ENCODE measurements at places on chromosomes 6 and 20.
A peak's percentile ranks its signal among the peaks of the same experiment; 100 is the strongest.

DNA sequence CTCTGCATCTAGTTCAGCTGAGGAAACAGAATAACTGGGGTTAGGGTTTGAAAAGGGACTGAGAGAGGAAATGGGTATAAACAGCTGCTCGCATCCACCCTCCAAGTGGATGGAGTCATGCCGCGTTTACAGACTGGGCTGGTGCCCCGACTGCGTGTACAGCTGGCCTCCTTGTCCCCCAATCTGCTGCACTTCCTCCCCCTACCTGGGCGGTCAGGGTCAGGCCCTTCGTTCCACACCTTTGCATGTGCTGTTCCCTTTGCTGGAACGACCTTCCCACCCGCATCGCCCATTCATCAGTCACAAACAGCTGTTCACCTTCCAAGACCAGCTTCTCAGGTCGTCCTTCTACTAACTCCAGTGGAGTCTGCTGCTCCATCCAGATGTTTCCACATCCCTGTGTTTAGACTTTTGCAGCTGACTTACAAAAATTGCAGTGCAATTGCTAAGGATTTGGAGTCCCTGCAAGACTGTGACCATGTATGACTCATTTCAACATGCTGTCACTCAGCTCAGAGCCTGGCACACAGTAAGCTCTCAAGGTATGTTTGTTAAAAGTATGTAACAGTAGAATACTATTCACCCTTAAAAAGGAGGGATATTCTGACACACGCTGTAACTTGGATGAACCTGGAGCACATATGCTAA is 129.3 kb downstream of the DTNBP1 start:
- no peak for DNase-seq

DNA sequence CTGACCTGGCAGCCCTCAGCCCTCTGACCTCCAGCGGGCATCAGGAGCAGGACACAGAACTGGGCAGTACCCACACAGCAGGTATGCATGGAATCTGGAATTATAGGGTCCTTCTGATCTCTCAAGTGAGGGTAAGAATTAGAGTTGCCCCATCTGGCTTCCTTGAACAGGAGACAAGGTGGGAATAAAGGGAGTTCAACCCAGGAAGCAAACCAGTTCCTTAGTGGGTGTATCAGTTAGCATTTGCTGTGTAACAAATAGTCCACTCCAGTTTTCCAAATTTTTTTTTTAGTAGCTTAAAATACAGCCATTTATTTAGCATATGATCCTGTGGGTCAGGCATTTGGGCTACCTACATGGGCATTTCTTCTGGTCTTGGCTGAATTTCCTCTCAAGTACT is 15.7 kb downstream of the MAVS start:
- no peak for DNase-seq

DNA sequence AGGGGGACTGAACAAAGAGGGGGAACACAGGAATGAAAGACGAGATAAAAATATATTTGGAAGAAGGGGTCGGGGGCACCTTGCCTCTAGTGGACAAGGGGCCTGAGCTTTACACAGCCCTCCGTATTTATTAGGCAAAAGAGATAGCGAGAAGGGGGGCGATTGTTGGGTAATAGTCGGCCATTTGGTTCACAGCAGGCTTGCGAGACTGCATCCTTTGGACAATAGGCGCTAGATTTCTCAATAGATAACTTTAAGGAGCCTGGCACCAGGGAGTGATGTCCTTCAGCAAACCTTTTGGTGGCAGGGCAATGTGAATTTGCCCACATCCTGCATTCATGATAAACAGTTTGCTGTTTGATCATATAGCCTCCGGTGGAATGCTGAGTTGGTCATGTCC is 3.0 kb upstream of the NANP start:
- DNase-seq, result no peak

GRCh38 chr6:31158863-31159855 is 770 bp downstream of the TCF19 start:
- DNase-seq, result no peak

DNA sequence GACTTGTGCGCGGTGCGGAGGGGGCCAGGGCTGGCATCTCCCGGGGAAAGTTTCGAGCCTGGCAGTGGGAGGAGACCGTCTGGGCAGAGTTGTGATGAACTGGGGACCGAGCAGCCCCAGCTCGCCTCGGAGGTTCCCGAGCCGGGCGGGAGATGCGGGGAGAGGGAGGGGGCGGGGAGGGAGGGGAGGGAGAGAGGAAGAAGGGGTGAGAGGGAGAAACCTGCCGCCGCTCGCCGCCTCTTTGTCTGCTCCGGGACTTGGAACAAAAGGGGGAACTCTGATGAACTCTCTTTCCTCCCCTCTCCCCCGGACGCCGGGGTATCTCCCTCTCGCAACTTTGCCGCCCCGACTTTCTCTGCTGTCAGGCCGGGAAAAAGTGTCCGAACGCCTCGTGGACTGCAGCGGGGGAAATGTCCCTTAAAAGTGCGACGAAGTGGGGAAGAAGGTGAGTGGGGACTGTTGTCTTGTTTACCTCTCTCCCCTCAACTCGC is 72.7 kb downstream of the SOX4 start:
- peak; percentile 38 for DNase-seq

DNA sequence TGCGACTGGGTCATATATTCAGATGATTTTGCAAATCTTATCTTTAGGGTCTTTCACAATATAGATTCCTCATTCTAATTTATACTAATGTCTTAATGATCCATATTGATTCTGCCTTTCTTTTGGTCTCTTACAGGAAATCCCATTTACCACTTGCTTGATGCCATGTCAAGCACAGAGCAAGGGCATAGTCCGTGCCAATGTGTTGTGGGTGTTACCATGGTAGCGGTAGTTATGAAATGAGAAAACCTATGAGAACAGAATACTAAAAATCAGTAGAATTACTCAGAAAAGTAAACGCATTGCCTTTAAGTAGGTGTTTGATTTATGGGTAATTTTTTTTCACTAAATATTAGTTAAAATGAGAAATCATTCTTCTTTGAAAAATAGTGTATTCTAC is 153.9 kb upstream of the RAB32 start:
- DNase-seq, result no peak

DNA sequence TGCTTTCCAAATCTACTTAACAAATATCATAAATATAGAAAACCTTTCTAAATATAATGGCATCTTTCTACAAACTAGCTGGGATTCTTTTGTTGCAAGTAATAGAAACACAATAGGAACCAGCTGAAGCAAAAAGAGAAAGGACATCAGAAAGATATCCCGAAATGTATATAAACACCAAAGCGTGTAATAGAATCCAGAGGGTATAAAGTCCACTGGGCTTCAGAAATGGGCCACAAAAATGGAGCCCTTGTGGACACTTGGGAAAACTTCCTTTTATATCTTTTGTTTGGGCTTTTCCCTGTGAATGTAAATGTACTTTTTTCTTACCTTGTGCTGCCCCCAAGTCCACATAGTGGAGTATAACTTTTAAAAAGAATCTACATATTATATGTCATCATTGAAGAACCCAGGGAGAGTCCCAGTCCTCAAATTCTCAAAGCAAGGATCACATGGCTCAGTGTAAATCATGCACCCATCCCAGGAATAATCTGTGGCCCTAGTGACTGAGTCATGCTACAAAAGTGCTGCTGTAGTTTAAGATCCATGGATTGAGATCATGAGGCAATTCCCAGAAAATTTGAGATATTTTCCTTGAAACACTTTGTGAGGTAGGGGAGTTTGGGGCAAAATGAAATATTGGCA is 457.0 kb downstream of the EPM2A start:
- no peak for DNase-seq
